ENCODE measurements at places on chromosomes 4 and X.

DNA sequence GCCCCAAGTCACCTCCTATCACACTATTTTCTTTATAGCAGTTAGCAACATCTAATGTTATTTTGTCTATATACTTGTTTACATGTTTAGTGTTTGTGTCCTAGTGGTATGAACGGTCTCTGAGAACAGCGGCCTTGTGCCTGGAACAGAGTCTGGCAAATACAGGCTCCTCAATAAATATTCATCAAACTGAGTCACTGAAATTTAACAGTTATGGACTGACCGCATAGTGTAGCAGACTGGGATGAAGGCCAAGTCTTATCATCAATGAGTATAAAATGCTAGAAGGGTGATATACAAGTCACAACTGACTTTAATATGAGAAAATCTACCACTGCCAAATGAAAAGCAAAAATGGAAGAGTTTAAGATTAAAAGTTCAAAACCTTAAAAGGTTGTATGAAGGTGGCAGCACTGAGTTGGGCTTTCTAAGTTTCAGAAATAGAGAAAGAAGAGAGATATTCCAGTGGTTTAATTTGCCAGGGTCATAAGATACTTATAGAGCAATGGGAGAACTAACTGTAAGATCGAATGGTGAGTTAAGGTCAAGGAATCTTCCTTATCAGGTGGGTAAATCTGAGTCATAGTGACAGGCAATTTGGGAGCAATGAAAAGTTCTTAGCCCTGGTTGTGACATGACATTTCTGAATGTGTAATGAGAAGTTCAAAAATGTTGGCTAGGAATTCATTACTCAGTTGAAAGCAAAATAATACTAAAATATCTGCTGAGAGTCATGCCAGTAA lies 34.9 kb downstream of the ELOVL6 start:
- no peak for DNase-seq
- H3K4me1 ChIP-seq, result peaks cover 6% of the 10 kb centered on the region
- no peaks in the 10 kb centered on the region for H3K36me3 ChIP-seq
- H3K27me3 ChIP-seq, result no peaks in the 10 kb centered on the region
- H3K27ac ChIP-seq, result no peak overlapping the region
- H3K4me3 ChIP-seq, result no peak overlapping the region

DNA sequence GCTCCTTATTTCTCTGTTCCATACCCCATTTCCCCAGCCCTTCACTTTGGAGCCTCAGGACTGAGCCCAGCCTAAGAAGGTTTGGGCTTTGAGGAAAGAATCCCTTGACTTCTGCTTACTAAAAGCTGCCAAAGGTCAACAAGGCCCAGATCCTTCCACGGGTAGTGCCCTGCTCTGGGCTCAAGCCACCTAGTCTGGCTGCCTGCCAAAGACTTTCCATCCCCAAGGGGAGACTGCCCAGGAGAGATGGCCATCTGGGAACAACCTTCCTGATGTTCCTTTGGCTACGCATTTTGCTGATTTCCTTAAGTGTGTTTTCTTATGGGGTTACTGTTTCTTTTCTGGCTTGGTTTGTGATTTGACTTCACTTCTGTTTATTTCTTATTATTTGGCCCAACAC lies 49.8 kb upstream of the NDP start:
- no peaks in the 10 kb centered on the region for H3K36me3 ChIP-seq
- H3K4me1 ChIP-seq, result no peaks in the 10 kb centered on the region
- no peak overlapping the region for H3K27ac ChIP-seq
- H3K27me3 ChIP-seq, result no peaks in the 10 kb centered on the region
- DNase-seq, result no peak

DNA sequence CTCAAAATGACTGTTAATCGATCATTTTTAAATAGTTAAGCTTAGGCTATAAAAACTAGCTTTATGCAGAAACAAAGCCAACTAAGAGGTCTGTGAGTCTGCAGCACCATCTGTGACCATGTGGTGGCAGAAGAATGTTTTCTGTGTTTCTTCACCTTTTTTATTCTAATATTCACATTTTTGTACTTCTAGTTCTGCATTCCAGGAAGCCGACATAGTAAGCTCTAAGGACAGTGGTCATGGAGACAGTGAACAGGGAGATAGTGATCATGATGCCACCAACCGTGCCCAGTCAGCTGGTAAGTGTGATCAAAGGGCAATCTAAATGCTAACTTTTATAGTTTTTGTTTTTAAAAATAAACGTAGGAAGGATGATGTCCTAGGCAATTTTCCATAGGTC lies 5.6 kb downstream of the PCDH10 start:
- H3K4me1 ChIP-seq, result peaks cover 29% of the 10 kb centered on the region
- no peak overlapping the region for H3K27ac ChIP-seq
- H3K4me3 ChIP-seq, result no peak overlapping the region
- no peak for DNase-seq

DNA sequence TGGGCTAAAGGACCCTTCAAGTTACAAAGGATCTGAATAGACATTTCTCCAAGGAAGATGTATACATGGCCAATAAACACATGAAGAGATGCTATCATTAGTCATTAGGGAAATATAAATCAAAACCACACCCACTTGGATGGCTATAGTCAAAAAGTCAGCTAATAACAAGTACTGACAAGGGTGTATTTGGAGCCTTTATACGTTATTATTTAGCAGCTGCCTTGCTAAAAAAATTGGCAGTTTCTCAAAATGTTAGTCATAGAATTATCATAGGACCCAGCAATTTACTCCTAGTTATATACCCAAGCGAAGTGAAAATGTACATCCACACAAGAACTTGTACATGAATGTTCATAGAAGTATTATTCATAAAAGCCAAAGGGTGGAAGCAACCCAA lies 112.7 kb upstream of the DUSP21 start:
- no peaks in the 10 kb centered on the region for H3K4me1 ChIP-seq
- no peak overlapping the region for H3K27ac ChIP-seq
- DNase-seq, result no peak
- no peaks in the 10 kb centered on the region for H3K36me3 ChIP-seq
- H3K27me3 ChIP-seq, result no peaks in the 10 kb centered on the region

- H3K4me1 ChIP-seq, result no peaks in the 10 kb centered on the region
- no peak overlapping the region for H3K27ac ChIP-seq
- DNase-seq, result no peak
- H3K36me3 ChIP-seq, result no peaks in the 10 kb centered on the region
- no peaks in the 10 kb centered on the region for H3K27me3 ChIP-seq
Measured at GRCh38 chr4:18063079-18063478, 41.5 kb upstream of the LCORL start.

DNA sequence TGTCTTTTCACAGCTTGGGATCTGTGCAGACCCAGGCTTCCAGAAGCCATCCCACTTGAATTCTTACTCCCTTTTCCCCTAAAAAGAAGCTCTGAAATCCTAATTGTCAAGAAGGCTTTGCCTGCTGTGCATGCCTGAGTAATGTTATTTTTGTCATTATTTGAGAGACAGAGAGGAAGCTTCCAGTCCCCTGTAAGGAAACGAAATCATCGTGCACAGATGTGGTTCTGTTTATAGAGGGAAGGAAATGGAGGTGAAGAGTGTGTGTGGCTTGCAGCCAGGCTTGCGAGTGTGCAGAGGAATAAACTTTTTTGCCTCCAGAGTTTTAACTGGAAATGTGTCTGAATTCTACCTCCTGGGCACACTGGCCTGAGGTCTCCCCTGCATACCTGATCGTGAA lies 70.2 kb downstream of the TBL1X start:
- no peaks in the 10 kb centered on the region for H3K36me3 ChIP-seq
- no peak for DNase-seq
- no peaks in the 10 kb centered on the region for H3K27me3 ChIP-seq
- peaks cover 15% of the 10 kb centered on the region for H3K4me1 ChIP-seq
- no peak overlapping the region for H3K27ac ChIP-seq

- H3K4me3 ChIP-seq, result no peak overlapping the region
- no peaks in the 10 kb centered on the region for H3K36me3 ChIP-seq
- no peak overlapping the region for H3K27ac ChIP-seq
- DNase-seq, result no peak
- H3K4me1 ChIP-seq, result no peaks in the 10 kb centered on the region
Measured at GRCh38 chr4:162700815-162701361, 465.8 kb downstream of the NAF1 start.

- no peaks in the 10 kb centered on the region for H3K27me3 ChIP-seq
- H3K27ac ChIP-seq, result no peak overlapping the region
- no peak for DNase-seq
- H3K4me3 ChIP-seq, result no peak overlapping the region
Measured at GRCh38 chrX:116290359-116290758, 119.8 kb downstream of the AGTR2 start.

GRCh38 chr4:4456351-4456750 lies 69.4 kb downstream of the NSG1 start:
- no peak overlapping the region for H3K4me3 ChIP-seq
- peaks cover 2% of the 10 kb centered on the region for H3K36me3 ChIP-seq
- H3K4me1 ChIP-seq, result no peaks in the 10 kb centered on the region

GRCh38 chr4:101649790-101650515 lies 140.6 kb upstream of the BANK1 start:
- H3K36me3 ChIP-seq, result no peaks in the 10 kb centered on the region
- H3K4me3 ChIP-seq, result no peak overlapping the region
- H3K27me3 ChIP-seq, result no peaks in the 10 kb centered on the region
- H3K27ac ChIP-seq, result no peak overlapping the region
- peak; percentile 13 for DNase-seq

DNA sequence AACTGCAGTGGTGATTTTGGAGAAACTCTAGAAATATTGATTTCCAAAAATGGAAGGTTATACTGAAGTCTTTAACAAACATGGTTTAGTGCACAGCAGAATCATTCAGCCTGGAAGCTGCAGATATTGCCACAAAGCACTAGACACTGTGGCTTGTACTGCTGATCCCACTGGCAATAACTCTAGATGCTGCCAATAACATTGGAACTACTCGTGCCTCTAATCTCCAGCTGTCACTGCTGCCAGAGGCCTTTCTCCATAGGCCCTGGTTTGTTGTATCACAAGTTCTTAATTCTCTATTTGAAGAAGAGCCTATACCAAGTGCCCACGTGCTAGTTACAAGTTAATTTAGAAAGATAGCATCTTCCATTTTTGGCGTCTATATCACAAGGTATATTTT lies 19.3 kb downstream of the DMP1 start:
- H3K27me3 ChIP-seq, result no peaks in the 10 kb centered on the region
- no peak overlapping the region for H3K27ac ChIP-seq
- no peak for DNase-seq
- H3K36me3 ChIP-seq, result no peaks in the 10 kb centered on the region
